ENCODE measurements at places on chromosomes 7 and 10. TPM values are rescaled to one million over a fixed set of nuclear protein-coding genes. Genes with fewer than 3 reads are reported as not detected.

Gene CCDC7
- 4.9 TPM for total RNA-seq

Gene ZNF786
- total RNA-seq, result 3.6 TPM

Gene FKBP9
- total RNA-seq, result 32.8 TPM

Gene ETV1
- total RNA-seq, result 8.4 TPM

Gene ASB10
- total RNA-seq, result not detected

Gene TRIM73
- 4.2 TPM for total RNA-seq

Gene NAT16
- not detected for total RNA-seq

Gene CHAT
- total RNA-seq, result not detected

Gene FLNC
- 0.55 TPM for total RNA-seq

Gene SPDYE1
- not detected for total RNA-seq

Gene SUGCT
- total RNA-seq, result 14.3 TPM

Gene CABCOCO1
- not detected for total RNA-seq

Gene AKR1C2
- total RNA-seq, result 1,010 TPM

Gene MYOZ1
- not detected for total RNA-seq

Gene CHN2
- 56.5 TPM for total RNA-seq

Gene BTRC
- total RNA-seq, result 7.1 TPM

Gene AMZ1
- 0.83 TPM for total RNA-seq
